ENCODE measurements at places on chromosomes 6 and 20.

DNA sequence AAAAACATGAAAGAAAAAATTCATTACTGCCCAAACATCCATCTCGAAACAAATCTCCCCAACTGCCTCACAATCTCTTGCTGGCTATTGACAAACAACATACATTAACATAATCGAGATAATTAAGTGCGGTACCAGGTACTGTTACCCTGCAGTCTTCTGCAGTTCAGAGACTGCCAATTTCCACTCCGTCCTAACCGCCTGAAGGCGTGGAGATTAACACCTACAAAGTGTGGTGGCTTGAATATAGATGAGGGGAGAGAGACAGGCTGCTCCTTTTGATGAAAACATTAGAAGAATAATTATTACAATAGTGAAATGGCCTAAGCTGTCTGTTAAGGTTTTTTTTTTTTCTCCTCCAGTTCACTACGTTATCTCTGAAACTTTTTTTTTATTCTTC is 258.9 kb upstream of the SOX4 start:
- no peak for DNase-seq

DNA sequence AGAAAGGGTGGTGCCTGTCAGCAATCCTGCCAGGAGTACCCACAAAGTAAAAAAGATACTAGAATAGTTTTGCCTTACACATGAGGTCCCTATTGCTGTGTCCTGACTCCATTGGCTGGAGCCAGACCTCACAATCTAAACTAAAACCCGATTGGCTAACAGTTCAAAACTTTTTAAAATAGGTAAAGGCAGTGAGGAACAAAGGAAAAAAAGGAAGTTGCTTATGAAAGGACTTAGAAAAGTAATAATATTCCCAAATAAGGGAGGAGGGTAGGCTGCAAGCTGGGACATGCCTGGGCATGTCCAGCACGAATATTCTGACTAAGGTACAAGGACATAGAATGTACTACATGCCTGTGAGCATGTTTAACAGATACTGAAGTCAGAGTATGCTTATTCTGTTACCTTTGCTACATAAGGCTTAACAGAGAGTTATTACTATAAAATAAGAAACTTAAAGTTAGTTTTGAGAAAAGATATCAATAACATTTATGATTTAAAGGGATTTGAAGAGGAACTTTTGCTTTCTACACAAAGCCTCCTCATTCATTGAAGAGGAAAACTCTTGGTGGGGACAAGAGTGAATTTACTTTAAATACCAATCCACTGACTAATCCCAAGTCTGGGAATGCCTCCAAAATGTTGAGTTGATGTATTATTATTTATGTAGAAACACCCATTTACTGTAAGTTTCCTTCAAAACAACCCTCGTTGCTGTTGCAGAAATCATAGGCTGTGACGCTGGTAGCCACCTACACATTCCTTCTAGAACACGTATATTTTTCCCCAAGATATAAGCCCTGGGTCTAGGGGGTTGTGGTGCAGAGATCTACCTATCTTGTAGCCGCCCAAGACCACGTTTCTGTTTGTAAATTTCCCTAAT is 8.2 kb upstream of the MTHFD1L start:
- no peak for DNase-seq

GRCh38 chr6:168100011-168100802 is 21.2 kb upstream of the FRMD1 start:
- DNase-seq, result no peak

DNA sequence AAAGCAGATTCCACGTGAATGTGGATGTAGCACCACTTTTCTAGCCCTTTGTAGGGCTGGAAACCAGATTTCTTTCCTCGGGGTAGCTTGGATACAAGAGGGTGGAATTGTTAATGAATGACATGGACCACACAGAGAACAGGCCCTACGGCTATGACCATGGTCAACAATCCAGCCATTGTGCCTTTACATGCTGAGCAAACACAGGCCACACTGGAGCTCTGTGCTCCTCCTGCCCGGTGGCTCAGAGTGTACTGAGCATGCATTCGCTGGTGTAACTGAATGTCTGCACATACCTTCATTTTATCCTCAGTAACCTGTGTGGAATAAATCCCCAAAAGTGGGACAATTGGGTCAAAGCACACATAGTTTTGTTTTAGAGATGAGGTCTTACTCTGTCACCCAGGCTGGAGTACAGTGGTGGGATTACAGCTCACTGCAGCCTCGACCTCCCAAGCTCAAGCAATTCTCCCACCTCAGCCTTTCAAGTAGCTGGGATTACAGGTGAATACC is 32.8 kb downstream of the LRP11 start:
- DNase-seq, result peak; percentile 77

GRCh38 chr6:4774715-4775493 is 1.3 kb upstream of the CDYL start:
- no peak for DNase-seq

GRCh38 chr20:22763257-22763906 is 179.0 kb upstream of the FOXA2 start:
- DNase-seq, result no peak

- no peak for DNase-seq
Observed at GRCh38 chr6:89353118-89353556, 615 bp upstream of the UBE2J1 start.

- no peak for DNase-seq
Observed at GRCh38 chr20:52941808-52942207, 30.4 kb upstream of the TSHZ2 start.

- DNase-seq, result no peak
Observed at GRCh38 chr20:50351541-50351940, 158.6 kb upstream of the PTPN1 start.

DNA sequence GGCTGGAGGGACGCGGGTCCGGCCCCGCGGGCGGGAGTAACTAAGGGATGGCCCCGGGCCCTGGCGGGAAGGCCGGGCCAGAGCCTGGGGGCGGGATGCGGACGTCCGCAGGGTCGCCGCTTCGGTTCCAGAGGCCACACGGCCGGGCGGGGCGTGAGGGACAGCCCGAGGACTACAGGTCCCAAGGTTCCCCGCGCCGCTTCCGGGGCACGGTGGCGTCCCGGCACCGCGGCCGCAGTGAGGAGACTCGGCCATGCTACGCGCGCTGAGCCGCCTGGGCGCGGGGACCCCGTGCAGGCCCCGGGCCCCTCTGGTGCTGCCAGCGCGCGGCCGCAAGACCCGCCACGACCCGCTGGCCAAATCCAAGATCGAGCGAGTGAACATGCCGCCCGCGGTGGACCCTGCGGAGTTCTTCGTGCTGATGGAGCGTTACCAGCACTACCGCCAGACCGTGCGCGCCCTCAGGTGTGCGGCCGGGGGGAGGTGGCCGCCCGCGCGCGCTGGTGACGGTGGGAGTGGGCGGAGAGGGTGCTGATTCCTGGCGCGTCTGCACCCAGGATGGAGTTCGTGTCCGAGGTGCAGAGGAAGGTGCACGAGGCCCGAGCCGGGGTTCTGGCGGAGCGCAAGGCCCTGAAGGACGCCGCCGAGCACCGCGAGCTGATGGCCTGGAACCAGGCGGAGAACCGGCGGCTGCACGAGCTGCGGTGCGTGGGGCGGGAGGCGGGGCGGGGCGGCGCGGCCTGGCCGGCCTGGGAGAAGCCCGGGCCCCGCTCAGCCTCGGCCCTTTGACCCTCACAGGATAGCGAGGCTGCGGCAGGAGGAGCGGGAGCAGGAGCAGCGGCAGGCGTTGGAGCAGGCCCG is at the start of gene MRPS26:
TSS of gene MRPS26 (plus strand) at position 237 of the 861 bp plus-strand sequence. CDS start at position 254, 17 bp downstream.
- peak; percentile 90 for DNase-seq

GRCh38 chr6:105993341-105994117 is 92.6 kb upstream of the PRDM1 start:
- no peak for DNase-seq
